ENCODE measurements at places on chromosomes 2 and 18.

- no peak for DNase-seq
These were observed 19.2 kb downstream of the HSPD1 start for GRCh38 chr2:197480165-197481036.

DNA sequence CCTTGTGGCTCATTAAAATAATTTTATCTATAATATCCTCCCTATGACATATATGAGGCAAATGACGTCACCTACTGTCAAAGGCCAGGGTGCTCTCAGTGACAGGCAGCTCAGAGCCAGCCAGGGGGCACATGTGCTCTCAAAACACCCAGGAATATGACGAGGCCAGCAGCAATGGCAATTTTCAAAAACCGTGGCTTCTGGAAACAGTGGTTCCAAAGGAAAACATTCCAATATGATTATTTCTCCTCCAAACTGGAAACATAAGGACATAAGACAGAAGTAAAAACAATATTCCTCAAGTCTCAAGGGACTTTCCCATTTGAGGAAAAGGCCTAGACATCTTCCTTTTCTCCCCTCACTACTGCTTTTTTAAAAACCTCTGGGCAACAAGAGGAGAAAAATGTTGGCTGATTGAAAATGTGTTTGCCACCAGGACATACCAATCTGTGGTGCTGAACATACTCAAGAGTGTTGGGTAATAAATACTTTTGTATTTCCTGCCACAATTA is 40.8 kb downstream of the RNF152 start:
- no peak for DNase-seq

DNA sequence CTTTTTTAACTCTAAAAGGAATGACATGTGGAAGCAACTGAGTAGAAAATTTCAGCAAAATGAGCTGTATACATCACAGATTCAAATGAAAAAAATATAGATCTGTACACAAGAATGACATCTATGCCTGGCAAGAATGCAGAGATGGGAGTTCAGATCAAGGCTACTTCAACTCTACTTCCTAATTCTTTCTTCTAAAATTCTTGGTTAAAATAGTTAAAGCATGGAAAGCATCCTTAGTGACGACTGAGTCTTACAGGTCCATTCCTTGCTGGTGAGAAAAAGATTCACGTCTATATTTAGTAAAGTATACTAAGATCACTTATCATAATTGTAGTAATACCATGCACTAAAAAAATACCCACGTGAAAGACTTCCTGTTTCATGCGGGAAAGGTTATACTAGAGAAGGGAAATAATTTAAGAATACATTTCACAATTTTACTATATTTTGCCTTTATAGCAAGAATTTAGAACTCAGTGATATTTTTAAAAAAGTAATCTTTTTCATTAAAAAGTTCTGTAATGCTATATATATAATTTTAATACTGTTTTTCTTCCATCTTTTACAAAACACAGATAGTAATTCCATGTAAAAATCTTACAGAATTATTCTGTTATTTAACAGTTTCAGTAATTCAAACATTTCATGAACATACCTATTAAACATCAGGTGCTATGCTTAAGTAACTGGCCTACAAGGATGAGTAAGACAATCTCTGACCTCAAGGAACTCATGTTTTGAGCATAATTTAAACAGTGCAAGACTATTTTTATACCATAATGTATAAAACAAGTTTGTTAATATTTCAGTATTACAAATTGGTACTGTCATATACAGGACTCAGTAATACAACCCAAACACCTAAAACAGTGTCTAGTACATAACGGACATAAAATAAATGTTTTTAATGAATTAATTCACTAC is 159.6 kb downstream of the BAZ2B start:
- DNase-seq: peak; percentile 40

GRCh38 chr18:22344908-22345670 is 72.6 kb downstream of the CTAGE1 start:
- no peak for DNase-seq

- no peak for DNase-seq
These were observed 93.8 kb downstream of the C2orf74 start for GRCh38 chr2:61255580-61256437.

- DNase-seq: no peak
These were observed 371.6 kb downstream of the HRH4 start for GRCh38 chr18:24831871-24832665.

GRCh38 chr2:121356058-121356640 is 71.1 kb upstream of the TFCP2L1 start:
- peak; percentile 61 for DNase-seq

DNA sequence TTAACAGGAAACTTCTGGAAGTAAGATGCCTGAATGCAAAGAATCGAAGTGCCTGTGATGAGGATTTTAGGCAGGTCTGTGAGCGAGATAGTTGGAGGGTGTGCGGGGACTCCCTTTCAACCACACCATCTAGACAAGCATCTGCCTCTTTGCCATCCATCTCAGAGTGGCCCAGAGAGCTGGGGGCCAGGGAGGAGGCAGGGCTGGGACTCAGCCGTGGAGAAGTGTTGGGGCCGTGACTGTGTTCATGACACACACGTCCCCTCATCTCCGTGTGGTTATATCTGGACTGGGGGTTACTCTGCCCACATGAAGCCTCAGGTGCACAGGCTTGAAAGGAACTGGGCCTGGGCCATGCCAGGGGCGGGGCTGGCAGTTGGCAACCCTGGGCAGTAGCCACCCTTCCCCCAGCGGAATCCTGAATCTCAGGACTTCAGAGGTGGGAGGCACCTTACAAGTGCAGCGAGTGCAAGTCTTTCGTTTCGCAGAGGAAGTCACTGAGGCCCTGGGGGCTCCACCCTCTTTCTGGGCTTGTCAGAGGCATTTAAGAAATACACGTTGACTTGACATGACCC is 112.5 kb downstream of the SLC4A3 start:
- no peak for DNase-seq

GRCh38 chr2:157431176-157431575 is 12.7 kb downstream of the CYTIP start:
- DNase-seq: no peak

DNA sequence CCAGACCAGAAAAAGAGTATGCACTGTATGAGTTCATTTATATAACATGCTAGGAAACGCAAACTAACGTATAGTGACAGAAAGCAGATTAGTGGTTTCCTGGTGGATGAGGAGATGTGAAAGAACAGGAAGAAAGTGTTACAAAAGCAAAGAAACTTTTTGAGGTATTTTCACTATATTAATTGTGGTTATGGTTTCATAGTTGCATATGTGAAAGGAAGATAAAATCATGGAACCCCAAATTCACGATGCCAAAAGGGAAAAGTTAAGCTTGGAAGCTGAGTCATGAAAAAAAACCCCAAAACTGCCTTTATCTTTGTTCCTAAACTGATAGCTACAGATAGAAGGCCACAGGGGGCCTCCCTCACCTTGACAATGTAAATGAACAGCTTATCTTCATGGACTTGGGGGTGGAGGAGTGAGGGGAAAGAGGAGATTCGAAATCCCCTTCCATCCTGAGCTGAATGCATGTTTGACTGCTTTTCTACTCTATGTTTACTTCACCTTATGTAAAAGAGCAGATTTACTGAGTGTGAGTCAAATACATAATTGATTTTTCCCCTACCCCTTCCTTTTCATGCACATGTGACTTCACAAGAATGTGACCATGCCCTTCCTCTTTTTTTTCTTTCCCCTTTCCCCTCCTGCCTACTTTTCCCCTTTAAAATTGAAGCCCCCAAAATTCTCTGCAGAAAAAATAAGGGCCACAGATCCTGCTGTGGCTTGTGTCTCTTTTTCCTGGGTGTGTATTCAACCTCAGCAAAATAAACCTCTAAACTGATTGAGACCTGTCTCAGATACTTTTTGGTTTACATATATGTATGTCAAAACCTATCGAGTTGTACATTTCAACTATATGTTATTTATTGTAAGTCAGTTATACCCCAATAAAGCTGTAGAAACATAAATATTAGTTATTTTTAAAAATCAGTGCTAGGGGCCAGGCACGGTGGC is 100.1 kb upstream of the TLK1 start:
- DNase-seq: peak; percentile 75

GRCh38 chr2:65164426-65164891 is 34.6 kb upstream of the RAB1A start:
- peak; percentile 37 for DNase-seq

DNA sequence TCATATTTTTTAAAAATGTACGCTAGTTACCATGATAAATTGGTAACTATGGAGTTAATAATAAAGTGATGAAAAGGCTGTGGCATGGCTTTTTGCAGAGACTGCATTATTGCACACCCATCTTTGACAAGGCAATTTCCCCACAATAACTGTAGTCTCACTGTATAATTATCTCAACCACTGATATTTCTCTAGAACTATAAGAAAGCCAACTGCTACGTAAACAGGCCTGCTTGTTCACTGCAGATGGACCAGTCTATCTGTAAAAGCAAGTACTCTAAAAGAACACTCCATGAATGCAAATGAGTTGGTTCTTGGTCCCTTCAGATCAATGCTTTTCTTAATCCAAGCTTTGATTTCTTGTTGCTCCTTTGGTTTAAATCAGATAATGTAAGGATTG is 218.7 kb downstream of the RBM43 start:
- no peak for DNase-seq

DNA sequence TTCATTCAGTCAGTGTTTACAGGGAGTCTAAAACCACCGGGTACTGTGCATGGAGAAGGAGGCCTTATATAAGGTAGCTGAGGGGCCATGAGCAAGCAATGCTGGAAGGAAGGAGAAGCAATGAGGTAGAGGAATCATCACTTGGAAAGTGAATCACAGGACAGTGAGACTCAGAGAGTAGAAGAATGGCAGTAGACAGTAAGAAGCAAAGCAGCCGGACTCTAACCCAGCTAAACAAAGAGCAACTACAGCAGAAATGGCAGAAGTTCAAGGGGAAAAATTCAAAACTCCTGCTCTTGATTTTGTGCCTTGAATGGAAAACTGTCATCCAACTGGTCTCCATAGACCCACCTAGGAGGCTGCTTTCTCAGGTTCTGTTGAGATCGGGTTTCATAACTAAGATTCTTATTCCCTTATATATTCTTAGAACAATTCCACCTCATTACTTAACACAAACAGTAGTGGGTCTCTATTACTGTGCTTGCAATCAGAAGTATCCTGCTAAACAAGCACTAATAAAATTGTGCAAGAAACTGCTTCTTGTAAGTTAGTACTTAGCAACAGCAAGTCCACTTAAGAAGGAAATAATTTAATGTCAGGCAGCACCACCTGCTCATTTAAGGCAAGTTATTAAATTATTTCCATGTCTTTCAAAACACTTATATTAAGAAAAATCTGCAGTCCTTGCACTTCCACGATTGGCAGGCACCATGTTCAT is 68.0 kb downstream of the RBMS1 start:
- no peak for DNase-seq

DNA sequence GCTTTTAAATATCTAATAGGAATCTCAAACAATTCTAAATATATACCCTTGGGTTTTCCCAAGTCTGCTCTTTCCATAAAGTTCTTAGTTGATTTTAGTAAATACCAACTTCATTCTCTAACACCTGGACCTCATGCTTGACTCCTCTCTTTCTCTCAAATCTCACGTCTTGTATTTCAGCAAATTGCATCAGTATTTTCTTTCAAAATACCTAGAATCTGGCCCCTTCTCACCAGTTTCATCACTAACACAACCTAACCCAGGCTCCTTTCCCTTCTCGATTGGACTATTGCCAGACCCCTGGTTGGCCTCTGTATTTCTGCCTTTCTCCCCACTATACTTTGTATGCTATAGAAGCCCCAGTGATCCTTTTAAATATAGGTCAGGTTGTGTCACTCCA is 23.0 kb upstream of the FAM171B start:
- DNase-seq: no peak

DNA sequence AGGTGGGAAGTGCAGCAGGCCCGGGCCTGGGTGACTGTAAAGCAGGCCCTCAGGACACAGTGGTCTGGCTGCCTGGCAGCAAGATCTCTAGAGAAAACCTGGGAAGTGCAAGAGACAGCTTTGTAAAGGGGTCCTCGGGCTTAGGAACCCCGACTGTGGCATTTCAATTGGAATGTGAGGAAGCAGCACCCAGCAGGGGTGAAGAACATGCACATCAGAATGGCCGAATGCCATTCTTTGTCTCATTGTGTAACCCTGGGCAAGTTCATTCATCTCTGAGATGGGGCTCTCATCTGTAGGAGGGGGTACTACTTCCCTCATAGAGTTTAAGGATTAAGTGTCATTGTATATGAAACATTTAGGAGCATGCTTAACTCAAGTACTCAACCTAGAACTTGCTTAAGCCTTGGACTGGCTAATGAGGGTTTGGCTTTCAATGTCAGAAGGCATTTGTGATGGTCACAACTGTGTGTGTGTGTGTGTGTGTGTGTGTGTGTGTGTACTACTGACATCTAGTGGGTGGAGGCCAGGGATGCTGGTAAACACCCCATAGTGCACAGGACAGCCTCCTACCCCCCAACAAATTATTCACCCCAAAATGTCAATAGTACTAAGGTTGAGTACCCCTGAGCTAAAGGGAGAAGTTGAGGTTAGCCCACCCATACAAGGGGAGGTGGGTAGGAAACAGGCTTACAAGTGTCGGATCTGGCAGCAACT is 29.3 kb downstream of the MEX3C start:
- DNase-seq: no peak

GRCh38 chr2:95007822-95008221 is 17.7 kb upstream of the MAL start:
- no peak for DNase-seq

DNA sequence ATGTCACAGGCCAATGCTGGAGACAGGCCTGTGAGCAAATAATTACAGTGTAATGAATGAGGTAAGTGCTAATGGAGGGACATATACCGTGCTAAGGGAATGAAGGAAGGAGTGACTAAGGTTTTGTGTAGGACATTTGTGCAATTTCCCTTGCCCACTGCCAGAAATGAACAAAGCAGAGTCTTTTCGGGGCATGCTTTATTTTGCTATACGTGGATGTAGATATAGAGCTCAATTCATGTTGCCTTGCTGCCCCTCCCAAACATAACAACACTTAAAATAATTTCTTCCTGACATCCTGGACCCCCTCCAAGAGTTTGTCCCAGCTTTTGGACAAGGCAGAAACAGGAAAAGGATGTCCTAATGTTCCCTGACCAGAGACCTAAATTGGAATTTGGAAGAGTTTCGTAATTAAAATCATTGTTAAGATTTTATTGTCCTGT is 23.7 kb upstream of the CD28 start:
- DNase-seq: no peak

DNA sequence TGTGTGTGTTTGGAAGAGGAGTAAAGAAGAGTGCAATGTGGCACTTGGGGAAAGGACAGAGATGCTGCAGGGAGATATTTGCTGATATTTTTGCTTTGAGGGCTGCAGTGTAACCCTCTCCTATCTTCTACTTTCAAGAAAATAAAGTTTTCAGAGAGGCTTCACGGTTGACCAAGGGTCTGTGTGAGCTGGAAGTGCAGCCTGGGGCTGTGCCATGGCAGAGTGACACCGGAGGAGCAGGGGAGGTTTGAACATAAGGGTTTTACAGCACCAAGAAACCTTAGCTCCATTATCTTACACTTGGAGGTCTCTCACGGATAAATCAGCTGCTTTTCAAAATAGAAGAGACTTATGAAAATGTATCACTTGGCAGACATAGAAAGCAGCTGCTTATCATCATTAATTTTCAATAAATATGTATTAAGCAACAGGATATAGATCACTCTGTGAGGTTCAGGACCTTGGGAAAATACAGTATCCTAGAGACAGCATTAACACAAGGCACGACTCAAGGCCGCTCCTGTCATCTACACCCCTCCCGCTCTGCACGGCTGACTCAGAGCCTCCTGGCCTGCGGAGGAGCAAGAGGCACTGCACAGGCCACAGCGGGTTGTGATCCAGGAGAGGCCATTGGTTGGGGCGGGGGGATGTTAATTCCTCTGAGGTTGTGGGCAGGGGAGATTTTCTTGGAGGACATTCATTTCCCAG is 127.8 kb downstream of the COPS8 start:
- no peak for DNase-seq
